ENCODE measurements at places on chromosomes 5 and 9. TPM values are rescaled to one million over a fixed set of nuclear protein-coding genes. Genes with fewer than 3 reads are reported as not detected.
A peak's percentile ranks its signal among the peaks of the same experiment; 100 is the strongest.

DNA sequence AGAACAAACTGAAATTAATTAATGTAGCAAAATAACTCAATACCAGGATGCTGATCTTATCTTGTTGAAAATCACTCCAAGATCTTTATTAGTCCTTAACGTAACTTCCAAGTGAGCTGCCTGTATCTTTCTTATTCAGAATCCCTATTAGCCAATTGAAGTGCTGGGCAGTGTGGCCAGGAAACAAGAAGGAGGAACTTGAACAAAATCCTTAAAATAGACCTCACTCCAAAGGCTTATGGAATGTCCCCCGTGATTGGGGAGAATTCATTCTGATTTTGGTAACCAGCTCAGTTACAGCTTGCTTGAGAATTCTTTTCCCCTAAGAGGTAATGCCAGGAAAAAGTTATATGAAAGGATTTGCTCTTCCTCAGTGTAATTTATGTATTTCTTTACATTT lies 171.0 kb downstream of the DEPDC1B start:
- H3K27me3 ChIP-seq, result no peaks in the 10 kb centered on the region
- DNase-seq, result no peak
- H3K4me3 ChIP-seq, result no peak overlapping the region

GRCh38 chr5:36569491-36569890 lies 36.9 kb upstream of the SLC1A3 start:
- H3K4me3 ChIP-seq, result no peak overlapping the region
- no peak for DNase-seq
- no peaks in the 10 kb centered on the region for H3K4me1 ChIP-seq
- H3K36me3 ChIP-seq, result no peaks in the 10 kb centered on the region
- H3K27me3 ChIP-seq, result no peaks in the 10 kb centered on the region
- H3K27ac ChIP-seq, result no peak overlapping the region

The GARIN3 gene
- polyA plus RNA-seq, result not detected

The CDC20B gene
- polyA plus RNA-seq, result not detected

GRCh38 chr5:54717459-54717858 lies 199.9 kb downstream of the SNX18 start:
- no peaks in the 10 kb centered on the region for H3K36me3 ChIP-seq
- peaks cover 13% of the 10 kb centered on the region for H3K4me1 ChIP-seq
- no peaks in the 10 kb centered on the region for H3K27me3 ChIP-seq
- H3K4me3 ChIP-seq, result no peak overlapping the region

The PCDH12 gene
- 0.37 TPM for polyA plus RNA-seq

DNA sequence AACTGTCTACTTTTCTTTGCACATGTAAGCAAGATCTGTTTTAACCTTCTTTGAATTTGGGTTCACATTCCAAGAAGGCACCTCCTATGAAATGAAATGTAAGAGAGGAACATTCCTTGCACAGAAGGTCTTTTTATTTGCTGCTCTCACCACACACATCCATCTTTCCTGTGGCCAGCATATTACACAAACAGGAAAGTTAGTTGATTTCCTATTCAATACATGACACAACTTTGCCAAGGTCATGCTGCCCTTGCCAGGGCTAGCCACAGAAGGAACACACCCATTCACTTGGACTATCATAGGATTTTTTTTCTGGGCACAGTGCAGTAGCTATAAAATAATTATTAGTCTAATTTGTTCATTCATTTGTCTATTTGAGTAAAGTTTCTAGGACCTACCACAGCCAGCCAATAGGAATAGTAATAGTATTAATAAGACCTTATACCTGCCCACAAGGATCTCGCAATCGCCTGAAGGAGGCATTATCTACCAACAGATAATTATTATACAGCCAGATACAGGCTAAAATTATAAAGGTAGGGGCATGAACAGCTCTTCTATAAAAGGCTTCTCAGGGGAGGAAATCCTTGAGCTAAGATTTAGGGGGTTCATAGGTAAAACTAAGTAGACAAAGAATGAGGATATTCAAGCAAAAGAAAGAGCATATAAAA lies 78.1 kb upstream of the NREP start:
- H3K4me1 ChIP-seq, result no peaks in the 10 kb centered on the region
- H3K27me3 ChIP-seq, result no peaks in the 10 kb centered on the region
- no peaks in the 10 kb centered on the region for H3K36me3 ChIP-seq
- no peak overlapping the region for H3K27ac ChIP-seq

DNA sequence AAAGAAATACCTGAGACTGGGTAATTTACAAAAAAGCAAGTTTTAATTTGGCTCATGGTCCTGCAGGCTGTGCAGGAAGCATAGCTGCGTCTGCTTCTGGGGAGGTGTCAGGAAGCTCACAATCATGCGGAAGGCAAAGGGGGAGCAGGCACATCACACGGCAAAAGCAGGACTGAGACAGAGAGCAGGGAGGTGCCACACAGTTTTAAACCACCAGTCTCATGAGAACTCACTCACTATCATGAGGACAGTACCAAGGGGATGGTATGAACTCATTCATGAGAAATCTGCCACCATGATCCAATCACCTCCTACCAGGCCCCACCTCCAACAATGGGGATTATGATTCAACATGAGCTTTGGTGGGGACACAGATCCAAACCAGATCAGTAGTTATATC lies 96.2 kb downstream of the OSTF1 start:
- H3K4me1 ChIP-seq, result no peaks in the 10 kb centered on the region
- H3K4me3 ChIP-seq, result no peak overlapping the region
- DNase-seq, result no peak
- H3K36me3 ChIP-seq, result no peaks in the 10 kb centered on the region

DNA sequence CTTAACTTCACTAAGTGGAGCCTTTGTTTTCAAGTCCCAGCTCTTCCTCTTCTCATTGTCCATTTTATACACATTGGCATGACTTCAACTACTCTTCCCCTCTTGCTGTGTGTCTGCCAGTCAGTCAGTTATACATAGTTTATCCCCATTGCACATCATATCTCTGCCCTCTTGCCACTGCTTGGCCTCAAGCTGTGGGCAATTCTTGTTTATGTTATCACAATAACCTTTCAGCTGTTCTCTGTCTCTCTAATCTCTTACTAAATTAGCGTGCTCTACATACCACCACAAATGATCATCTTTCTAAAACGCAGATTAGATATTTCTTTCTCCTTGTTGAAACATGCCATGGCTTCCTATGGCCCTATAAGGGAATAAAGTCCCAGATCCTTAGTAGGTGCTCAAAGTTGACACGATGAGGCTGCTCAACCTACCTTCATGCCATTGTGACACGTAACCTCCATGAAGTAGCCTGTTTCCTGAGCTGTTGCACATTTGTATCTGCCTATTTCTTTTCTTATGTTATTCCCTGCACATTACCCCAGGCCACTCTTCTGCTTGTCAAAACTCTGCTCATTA lies 239.3 kb downstream of the GAS1 start:
- H3K27me3 ChIP-seq, result no peaks in the 10 kb centered on the region
- H3K4me3 ChIP-seq, result no peak overlapping the region
- no peaks in the 10 kb centered on the region for H3K36me3 ChIP-seq

GRCh38 chr5:91018712-91019371 lies 364.3 kb downstream of the ARRDC3 start:
- H3K27ac ChIP-seq, result peak overlapping the region; percentile 71
- no peaks in the 10 kb centered on the region for H3K27me3 ChIP-seq
- peaks cover 55% of the 10 kb centered on the region for H3K4me1 ChIP-seq
- no peak for DNase-seq
- H3K36me3 ChIP-seq, result no peaks in the 10 kb centered on the region
- H3K4me3 ChIP-seq, result no peak overlapping the region

- no peak overlapping the region for H3K4me3 ChIP-seq
- H3K36me3 ChIP-seq, result no peaks in the 10 kb centered on the region
- no peak for DNase-seq
- no peaks in the 10 kb centered on the region for H3K27me3 ChIP-seq
- H3K4me1 ChIP-seq, result peaks cover 10% of the 10 kb centered on the region
- H3K27ac ChIP-seq, result no peak overlapping the region
Observed at GRCh38 chr9:36163786-36164170, 5.4 kb upstream of the CCIN start.

DNA sequence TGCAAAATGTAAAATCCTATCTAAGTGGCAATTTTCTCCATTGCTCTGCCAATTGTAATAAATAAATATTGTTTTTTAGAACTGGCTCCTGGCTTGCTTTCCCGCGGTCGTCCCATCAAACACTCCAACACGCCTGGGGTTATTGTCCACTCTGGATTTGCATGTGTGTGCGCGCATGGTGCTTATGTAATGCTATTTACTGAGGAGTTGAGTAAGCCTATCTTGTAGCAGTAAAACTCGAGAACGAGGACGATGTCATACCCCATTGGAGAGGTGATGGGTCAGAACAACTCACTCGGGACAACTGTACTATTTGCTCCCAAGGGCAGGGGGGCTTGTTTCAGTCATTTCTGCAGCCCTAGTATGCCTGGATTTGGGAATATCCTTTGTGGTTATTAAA lies 220.9 kb downstream of the PAX5 start:
- no peak for DNase-seq
- peaks cover 9% of the 10 kb centered on the region for H3K27me3 ChIP-seq
- no peaks in the 10 kb centered on the region for H3K36me3 ChIP-seq

- H3K36me3 ChIP-seq, result no peaks in the 10 kb centered on the region
- H3K27ac ChIP-seq, result no peak overlapping the region
- H3K4me1 ChIP-seq, result no peaks in the 10 kb centered on the region
- H3K27me3 ChIP-seq, result peaks cover 6% of the 10 kb centered on the region
Observed at GRCh38 chr5:132023258-132024116, 12.0 kb upstream of the ACSL6 start.

DNA sequence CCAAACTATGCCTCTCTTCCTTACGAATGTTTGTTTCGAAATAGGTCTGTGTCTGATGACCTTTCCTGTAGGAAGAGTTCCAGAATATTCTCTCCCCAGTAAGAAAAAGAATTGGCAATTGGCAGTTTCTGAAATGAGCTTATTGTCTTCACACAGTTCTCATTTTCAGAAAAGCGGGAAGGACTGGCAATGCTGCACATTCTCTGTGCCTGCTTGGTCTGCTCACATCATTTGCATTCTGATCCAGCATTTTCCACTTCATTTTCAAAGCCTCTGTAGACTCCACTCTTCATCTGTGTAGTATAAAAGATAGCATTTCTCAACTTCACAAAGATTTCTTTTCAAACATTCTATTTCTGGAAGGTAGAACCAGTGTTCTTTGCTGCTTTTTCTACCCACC lies 120.6 kb upstream of the CCDC112 start:
- no peak for DNase-seq
- no peaks in the 10 kb centered on the region for H3K36me3 ChIP-seq
- no peak overlapping the region for H3K27ac ChIP-seq
- H3K27me3 ChIP-seq, result no peaks in the 10 kb centered on the region

The TSSK1B gene
- polyA plus RNA-seq, result not detected

- H3K4me3 ChIP-seq, result no peak overlapping the region
- H3K36me3 ChIP-seq, result no peaks in the 10 kb centered on the region
- no peaks in the 10 kb centered on the region for H3K4me1 ChIP-seq
- H3K27ac ChIP-seq, result no peak overlapping the region
Observed at GRCh38 chr9:116661037-116661954, 25.8 kb upstream of the TRIM32 start.

- no peak for DNase-seq
- no peaks in the 10 kb centered on the region for H3K36me3 ChIP-seq
- H3K27ac ChIP-seq, result no peak overlapping the region
- H3K4me1 ChIP-seq, result no peaks in the 10 kb centered on the region
- no peaks in the 10 kb centered on the region for H3K27me3 ChIP-seq
- no peak overlapping the region for H3K4me3 ChIP-seq
Observed at GRCh38 chr5:2519153-2519552, 232.3 kb downstream of the IRX2 start.

DNA sequence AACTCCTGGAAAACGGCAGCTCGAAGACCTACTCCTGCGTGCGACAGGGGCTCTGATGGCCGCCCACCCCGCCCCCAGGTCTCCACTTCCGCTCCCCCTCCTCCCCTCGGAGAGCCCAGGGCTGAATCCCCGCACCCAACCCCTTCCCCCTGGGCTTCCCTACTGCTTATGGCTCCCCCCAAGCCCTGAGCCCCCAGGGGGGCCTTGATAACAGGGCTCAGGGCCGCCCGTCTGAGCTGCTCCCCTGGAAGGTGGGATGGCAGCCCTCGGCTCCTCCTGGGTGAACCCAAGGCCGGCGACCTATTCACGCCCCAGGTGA lies 30.4 kb downstream of the GLT6D1 start:
- H3K27me3 ChIP-seq, result peaks cover 41% of the 10 kb centered on the region
- H3K4me3 ChIP-seq, result no peak overlapping the region
- no peaks in the 10 kb centered on the region for H3K36me3 ChIP-seq
- peaks cover 3% of the 10 kb centered on the region for H3K4me1 ChIP-seq
- no peak for DNase-seq

The POU4F3 gene
- polyA plus RNA-seq, result 0.12 TPM

DNA sequence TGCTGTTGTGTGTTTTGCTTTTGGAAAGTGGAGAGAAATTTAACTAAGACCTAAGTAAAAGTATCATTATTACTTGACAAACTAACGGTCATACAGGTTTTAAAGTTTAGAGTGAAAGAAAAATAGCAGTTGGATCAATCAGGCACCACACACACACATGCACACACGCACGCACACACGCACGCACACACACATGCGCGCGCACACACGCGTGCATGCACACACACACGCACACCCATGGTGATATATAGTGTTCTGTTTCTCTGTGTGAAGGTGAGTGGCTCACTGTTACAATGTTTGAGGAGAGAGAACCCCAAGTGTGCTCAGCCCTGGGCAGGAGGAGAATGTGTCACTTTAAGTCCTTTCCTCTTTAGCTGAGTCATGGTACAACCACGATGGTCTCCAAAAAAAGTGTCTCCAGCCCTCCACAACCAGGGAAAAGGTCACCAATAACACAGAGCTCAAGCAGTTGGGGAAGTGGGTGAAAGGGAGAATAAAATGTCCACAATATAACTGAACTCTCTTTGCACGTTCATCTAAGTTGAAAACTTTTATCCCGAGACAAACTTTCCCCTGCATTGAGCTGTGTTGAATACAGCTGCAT lies 3.2 kb downstream of the ZNF366 start:
- no peak overlapping the region for H3K27ac ChIP-seq
- peaks cover 25% of the 10 kb centered on the region for H3K4me1 ChIP-seq
- no peak overlapping the region for H3K4me3 ChIP-seq
- H3K36me3 ChIP-seq, result no peaks in the 10 kb centered on the region

DNA sequence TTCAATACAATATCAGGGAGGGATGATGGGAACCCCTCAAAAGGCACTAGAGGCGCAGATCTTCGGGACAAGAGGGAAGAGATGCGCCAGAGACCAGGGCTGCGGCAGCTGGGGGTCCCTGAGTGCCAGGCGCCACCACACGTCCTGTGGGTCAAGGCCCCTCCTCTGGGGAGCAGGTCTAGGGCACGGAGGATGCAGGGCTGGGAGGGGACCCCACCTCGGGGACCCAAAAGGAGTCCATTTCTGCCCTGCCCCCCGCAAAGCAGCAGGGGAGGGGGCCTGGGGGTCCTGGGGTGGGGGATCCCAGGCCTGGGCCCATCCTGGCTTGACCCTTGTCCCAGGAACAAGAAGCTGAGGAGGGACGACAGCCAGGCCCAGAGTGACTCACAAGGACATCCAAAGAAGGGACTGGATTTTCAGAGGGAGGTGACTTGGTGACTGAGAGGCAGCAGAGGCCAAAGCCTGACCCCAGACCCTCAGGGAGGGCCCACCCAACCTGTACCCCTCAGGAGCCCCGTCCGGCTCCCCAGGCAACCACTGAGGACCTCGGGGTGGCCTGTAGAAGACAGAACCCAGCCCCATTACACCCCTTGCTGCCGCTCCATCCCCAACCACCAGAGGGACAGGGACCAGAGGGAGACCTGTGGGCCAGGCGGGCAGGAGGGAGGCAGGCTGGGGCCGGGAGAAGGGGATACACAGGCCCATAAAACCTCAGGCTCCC lies 54.2 kb downstream of the LRSAM1 start:
- H3K27me3 ChIP-seq, result no peaks in the 10 kb centered on the region
- DNase-seq, result peak; percentile 65
- H3K4me3 ChIP-seq, result no peak overlapping the region
- H3K4me1 ChIP-seq, result peaks cover 13% of the 10 kb centered on the region

- H3K4me3 ChIP-seq, result no peak overlapping the region
- H3K27ac ChIP-seq, result no peak overlapping the region
- no peaks in the 10 kb centered on the region for H3K27me3 ChIP-seq
- no peaks in the 10 kb centered on the region for H3K36me3 ChIP-seq
- DNase-seq, result no peak
Observed at GRCh38 chr5:54453046-54453445, 2.5 kb upstream of the HSPB3 start.
